Neuronal stem cell (in vitro differentiated cells): ENCODE measurements at places on chromosomes 2 and 18.

DNA sequence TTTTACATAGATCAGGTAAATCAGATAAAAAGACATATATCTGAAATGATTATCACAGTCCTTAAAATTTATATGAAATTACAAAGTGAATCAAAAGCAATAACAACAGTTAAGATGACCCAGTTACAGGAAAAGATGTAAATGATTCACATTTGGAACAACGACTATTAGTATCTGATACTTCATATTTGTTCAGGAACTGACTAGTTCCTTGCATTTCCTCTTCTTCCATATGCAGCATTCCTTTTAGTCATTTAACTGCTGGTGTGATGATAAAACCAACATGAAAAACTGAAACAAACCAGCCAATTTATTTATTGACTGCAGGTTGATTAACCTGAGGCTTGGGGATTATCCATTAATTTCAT, 75.2 kb downstream of the RBMS1 start:
- no peak overlapping the region for H3K4me3 ChIP-seq
- H3K36me3 ChIP-seq: no peaks in the 10 kb centered on the region
- H3K4me1 ChIP-seq: peaks cover 10% of the 10 kb centered on the region
- H3K27ac ChIP-seq: no peak overlapping the region
- no peaks in the 10 kb centered on the region for H3K27me3 ChIP-seq

- H3K4me1 ChIP-seq: no peaks in the 10 kb centered on the region
- H3K27me3 ChIP-seq: no peaks in the 10 kb centered on the region
- no peaks in the 10 kb centered on the region for H3K36me3 ChIP-seq
- no peak for DNase-seq
- H3K27ac ChIP-seq: no peak overlapping the region
These were observed 7.1 kb upstream of the CDCA7 start for GRCh38 chr2:173347305-173348168.

DNA sequence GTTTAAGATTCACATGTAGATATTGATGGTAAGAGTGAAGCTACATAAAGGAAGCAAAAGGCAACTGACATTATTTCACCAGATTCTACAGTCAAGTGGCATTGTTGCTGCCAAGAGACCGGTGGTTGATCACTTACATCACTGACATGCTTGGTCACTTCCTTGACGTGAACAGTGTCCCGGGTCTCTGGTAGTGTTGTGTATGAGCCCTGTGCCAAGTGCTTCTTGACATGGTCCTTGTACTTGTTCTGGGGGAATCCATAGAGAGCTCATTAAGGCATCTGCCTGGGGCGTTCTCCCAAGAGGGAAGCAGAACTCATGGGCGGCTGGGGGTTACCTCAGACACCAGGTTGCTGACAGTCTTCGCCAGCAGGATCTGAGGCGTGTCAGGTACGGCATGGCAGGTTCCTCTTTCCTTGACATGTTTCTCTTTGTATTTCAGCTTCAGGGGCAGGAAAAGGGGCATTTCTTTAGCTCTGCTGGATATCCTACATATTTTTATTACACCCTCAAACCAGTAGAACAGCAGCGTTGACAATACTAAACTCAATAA, 116.2 kb downstream of the RIF1 start:
- no peak for DNase-seq
- H3K36me3 ChIP-seq: no peaks in the 10 kb centered on the region
- H3K4me1 ChIP-seq: peaks cover 4% of the 10 kb centered on the region
- H3K27me3 ChIP-seq: no peaks in the 10 kb centered on the region
- no peak overlapping the region for H3K27ac ChIP-seq

DNA sequence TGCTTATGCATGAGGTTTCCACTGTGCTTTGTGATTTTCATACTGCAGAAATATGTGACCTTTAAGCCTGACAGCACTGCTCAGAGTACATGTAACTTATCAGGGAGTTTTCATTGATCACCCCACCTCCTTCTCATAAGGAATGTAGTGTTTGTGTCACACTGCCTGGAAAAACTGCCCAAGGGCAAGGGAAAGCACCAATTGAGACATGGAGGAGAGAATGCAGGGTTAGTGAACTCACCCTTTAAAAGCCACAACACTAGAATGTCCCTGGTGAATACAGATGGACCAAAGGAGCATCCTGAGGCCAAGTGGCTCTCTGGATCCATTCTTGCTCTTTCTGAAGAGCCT, 147.2 kb upstream of the SPATS2L start:
- H3K27me3 ChIP-seq: no peaks in the 10 kb centered on the region
- H3K4me3 ChIP-seq: no peak overlapping the region
- DNase-seq: no peak
- H3K36me3 ChIP-seq: no peaks in the 10 kb centered on the region

DNA sequence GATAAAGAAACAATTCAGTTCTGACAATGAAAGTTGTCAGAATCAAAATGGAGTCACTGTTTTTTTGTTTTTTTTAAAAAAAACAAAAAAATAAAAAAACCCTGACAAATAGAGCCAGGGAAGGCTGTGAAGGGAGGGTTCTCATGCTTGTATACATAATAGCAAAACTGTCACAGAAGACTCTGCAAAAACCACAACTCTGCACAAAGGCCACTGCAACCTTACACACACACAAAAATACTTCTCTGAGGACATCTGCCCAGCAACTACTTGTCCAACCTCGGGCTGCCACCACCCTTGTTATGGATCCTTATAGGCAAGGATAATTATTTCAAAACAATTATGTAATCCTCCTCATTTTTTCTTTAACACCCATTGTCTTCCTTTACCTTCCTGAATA, 41.9 kb upstream of the C2orf66 start:
- H3K4me1 ChIP-seq: no peaks in the 10 kb centered on the region
- no peak for DNase-seq
- peaks cover 6% of the 10 kb centered on the region for H3K36me3 ChIP-seq
- no peak overlapping the region for H3K4me3 ChIP-seq
- H3K27me3 ChIP-seq: no peaks in the 10 kb centered on the region
- H3K27ac ChIP-seq: no peak overlapping the region

- H3K27me3 ChIP-seq: no peaks in the 10 kb centered on the region
- H3K4me3 ChIP-seq: no peak overlapping the region
- H3K36me3 ChIP-seq: no peaks in the 10 kb centered on the region
- peaks cover 11% of the 10 kb centered on the region for H3K4me1 ChIP-seq
- H3K27ac ChIP-seq: no peak overlapping the region
These were observed 93.7 kb upstream of the HS6ST1 start for GRCh38 chr2:128412181-128412871.

DNA sequence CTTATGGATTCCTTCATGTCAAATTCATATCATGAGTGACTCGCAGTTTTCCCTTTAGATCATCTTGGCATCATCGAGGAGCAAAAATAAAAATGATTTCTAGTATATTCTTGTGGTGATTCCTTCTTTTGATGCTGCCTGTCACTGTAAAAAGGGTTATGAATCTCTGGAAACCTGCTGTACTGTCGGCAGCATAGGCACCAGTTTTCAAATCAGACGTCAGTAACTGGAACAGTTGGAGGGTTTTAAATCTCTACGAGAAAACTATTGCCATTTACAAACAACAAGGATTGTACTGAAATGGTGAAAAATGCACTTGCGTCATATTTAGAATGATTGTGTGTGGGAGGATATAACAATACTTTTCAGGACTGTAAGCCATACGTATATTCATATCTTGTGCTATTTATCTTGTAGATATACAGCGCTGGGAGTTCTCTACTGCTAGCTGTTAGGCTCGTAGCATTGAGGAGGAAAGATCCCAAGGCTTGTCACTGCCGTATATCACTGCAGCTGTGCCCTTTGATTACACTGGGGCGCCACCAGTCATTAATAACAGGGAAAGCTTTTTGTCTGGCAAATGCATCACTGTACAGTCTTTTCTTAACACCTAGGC, 320.7 kb downstream of the MTX2 start:
- peaks cover 14% of the 10 kb centered on the region for H3K4me1 ChIP-seq
- DNase-seq: no peak
- no peak overlapping the region for H3K4me3 ChIP-seq
- H3K27me3 ChIP-seq: no peaks in the 10 kb centered on the region
